ENCODE measurements at places on chromosomes 12 and 14.

- no peak for DNase-seq
Observed at GRCh38 chr14:96568621-96569020, 66.4 kb downstream of the PAPOLA start.

- DNase-seq: no peak
Observed at GRCh38 chr12:99722690-99723486, 75.3 kb downstream of the GARIN6 start.

DNA sequence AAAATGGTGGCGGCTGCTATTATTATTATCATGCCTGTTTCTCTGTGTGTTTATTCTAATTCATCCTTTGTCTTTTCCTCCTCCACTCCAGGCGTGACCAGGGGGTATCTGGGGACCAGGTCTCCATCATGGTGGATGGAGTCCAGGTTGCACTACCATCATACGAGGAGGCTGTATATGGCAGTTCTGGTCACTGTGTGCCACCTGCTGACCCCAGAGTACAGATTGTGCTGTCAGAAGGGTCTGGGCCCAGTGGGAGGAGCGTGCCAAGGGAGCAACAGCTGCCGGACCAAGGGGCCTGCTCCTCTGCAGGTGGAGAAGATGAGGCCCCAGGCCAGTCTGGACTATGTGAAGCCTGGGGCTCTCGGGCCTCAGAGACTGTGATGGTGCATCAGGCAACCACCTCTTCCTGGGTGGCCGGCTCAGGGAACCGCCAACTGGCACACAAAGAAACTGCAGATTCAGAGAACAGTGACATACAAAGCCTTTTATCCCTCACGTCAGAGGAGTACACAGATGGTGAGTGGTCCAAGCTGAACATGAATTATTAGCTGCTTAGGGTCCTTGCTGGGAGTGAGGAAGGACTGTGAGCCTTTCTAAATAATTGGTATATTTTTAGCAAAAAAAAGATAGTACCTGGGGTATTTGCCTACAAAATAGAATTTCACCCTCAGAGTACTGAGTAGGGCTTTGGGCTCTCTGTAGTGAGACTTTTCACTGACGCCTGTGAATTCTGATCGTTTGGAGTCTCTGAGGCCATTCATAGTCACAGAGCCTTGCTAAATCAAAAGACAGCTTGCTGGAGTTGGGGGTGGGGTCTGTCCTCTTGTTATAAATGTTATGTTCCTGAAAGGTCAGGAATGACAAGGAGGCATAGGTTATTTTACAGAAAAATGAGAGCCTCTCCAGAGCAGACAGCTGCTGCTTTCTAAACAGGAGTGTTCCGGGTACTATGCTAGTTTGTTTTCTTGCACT, 58.1 kb upstream of the SRSF5 start:
- peak; percentile 55 for DNase-seq

DNA sequence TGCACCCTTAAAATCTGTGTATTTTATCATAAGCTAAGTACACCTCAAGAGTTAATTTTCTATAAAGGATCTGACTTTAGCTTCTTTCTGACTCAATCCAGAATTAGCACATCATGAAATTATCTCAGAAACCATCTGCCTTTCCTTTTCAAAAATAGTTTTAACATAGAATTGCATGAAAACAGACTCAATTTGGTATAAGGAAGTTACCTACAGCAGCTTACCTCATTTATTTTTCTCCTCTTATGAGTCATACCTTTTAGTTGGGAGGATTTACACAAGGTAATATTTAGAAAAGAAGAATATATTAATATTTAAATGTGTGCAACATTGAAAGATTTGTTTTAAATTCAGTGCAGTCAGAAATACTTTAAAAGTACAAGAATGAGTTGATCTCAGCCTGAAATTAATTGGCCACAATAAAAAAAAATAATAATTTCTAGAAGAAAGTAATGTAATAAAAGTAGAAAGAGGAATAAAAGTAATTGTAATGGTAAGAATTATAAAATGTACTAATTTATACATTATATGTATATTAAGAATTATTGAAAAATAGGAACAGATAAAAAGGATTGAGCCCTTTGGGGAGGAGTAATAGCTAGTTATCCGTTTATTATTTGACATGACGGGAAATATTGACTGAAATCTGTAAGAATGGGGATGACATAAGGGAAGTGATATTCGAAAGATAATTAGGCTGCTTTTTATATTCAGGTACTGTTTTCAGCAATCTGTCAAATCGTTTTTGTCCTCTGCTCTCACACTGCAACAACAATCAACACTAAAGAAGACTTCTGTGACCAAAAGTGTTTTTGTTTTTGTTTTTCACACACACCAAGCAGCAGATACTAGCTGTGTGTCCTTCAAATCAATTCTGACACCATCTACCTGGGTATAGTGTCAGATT, 20.5 kb downstream of the ADAM21 start:
- no peak for DNase-seq

- no peak for DNase-seq
Observed at GRCh38 chr12:27861428-27862167, 81.6 kb upstream of the MANSC4 start.

DNA sequence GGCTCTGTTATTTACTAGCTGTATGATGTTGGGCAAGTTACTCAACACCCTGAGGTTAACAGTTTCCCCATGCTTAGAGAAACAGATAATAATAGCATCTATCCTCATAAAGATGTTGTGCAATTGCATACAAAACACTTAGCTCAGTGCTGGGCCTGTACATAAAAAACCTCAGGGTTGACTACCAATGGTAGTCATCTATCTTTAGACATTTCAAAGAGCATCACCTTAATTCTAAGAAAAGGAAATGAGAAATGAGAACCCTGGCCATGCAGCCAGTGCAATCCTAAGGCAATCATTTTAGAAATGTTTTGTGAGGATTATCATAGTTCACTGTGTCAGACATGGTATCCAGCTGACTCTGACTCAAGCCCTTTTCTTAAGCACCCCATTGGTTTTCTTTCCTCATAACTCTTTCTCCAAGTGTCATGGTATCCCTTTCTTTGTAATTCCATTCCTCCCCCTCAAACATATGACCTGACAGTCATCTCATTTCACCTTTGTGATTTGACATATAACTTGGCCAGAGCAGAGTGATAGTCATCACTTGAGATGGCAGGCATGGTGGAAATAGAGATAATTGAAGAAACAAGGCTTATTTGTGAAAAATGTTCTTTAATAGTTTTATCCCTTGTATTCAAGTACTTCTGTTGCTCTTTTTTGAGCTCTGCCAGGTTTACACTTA, 29.5 kb upstream of the OSBPL8 start:
- no peak for DNase-seq

DNA sequence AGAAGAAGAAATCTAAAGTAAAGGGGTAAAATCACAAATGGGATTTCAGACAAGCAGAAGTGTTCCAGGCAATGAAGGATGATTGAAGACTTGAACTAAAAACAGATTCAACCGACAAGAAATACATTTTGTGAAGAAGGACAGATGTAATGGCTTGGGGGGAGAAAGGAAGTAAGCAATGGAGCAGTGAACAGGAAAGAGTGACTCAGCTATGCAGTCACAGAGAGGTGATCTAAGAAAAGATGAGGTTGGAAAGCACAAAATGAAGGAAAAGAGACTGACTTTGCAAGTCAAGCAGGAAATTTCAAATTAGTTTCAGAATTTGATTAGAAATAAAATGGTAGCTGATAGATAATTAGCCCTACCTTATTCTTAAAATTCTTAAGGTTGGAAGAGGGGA, 66.5 kb downstream of the PUS7L start:
- DNase-seq: no peak

- DNase-seq: no peak
Observed at GRCh38 chr12:13749389-13749788, 232.0 kb downstream of the GRIN2B start.

Data from activated naive CD4-positive, alpha-beta T cell treated with anti-CD3 and anti-CD28 coated beads, Interleukin-2, amount 10 ng/mL, durations not matched to agents 7 days and 5 days (primary cell).